Effector memory CD4-positive, alpha-beta T cell (primary cell): ENCODE measurements at places on chromosomes 12 and 14.

GRCh38 chr12:75984577-75985182 is 46.9 kb downstream of the PHLDA1 start:
- H3K27ac ChIP-seq: no peak overlapping the region
- H3K4me1 ChIP-seq: peaks cover 5% of the 10 kb centered on the region
- no peak overlapping the region for H3K4me3 ChIP-seq
- no peak for DNase-seq

GRCh38 chr12:76194724-76195123 is 110.2 kb upstream of the NAP1L1 start:
- DNase-seq: no peak
- H3K27me3 ChIP-seq: no peaks in the 10 kb centered on the region
- H3K27ac ChIP-seq: no peak overlapping the region
- no peak overlapping the region for H3K4me3 ChIP-seq
- H3K4me1 ChIP-seq: no peaks in the 10 kb centered on the region
- H3K36me3 ChIP-seq: no peaks in the 10 kb centered on the region

- DNase-seq: no peak
- no peak overlapping the region for H3K27ac ChIP-seq
- no peaks in the 10 kb centered on the region for H3K27me3 ChIP-seq
- H3K36me3 ChIP-seq: no peaks in the 10 kb centered on the region
- no peaks in the 10 kb centered on the region for H3K4me1 ChIP-seq
Observed at GRCh38 chr12:25187781-25188180, 7.2 kb downstream of the DNAI7 start.

DNA sequence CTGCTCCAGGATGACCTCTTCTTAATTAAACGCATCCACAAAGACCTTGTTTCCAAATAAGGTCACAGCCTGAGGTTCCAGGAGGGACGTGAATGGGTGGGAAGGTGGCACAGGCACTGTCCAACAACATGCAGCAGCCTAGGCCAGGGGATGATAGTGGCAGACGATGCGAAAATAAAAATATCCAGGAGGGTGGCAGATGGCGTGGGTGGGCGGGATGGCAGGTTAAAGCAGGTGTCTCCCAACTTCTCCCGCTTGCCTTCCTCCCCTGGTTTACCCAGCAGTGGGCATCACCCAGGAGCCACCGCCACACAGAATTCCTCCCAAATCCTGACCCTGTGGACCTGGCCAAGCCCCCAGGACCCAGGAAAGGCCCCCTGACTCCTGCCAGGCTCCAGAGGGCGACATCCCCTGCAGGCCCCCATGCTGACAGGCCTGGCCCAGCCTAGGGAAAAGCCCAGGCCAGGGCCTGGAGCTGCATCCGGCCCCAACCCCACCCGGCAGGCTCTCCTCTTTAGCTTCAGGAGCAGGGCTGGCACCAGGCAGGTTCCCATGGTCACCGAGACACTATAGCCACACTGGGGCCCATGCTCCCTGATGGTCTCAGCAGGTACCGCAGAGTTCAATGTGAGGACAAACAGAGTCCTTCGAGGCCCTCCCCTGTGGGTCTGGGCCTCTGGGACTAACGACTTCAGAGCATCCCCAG is 9.7 kb downstream of the NCOR2 start:
- H3K4me3 ChIP-seq: no peak overlapping the region
- no peak for DNase-seq
- no peak overlapping the region for H3K27ac ChIP-seq
- H3K27me3 ChIP-seq: no peaks in the 10 kb centered on the region
- peaks cover 18% of the 10 kb centered on the region for H3K4me1 ChIP-seq

GRCh38 chr14:73619524-73619923 is 7.2 kb downstream of the ACOT6 start:
- H3K27ac ChIP-seq: no peak overlapping the region
- H3K4me1 ChIP-seq: no peaks in the 10 kb centered on the region
- DNase-seq: no peak

DNA sequence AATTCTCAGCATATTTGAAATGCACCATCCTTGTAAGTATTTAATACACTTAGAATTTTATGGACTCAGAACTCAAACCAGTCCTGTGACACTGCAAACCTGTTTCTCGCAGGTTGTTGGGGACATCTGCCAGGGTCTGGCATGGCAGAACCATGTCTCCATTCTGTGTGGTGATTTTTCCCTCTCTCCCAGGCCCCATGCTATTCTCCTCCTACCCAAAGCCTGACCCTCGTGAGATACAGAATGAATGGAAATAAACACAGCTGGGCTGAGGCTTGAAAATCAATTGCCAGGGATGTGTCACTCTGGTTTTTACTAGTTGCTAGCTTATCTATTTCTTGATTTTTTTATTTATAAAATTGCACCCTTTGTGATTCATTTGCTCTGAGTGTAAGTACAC is 19.8 kb downstream of the TPH2 start:
- H3K4me1 ChIP-seq: no peaks in the 10 kb centered on the region
- H3K4me3 ChIP-seq: no peak overlapping the region
- no peak for DNase-seq
- no peak overlapping the region for H3K27ac ChIP-seq

DNA sequence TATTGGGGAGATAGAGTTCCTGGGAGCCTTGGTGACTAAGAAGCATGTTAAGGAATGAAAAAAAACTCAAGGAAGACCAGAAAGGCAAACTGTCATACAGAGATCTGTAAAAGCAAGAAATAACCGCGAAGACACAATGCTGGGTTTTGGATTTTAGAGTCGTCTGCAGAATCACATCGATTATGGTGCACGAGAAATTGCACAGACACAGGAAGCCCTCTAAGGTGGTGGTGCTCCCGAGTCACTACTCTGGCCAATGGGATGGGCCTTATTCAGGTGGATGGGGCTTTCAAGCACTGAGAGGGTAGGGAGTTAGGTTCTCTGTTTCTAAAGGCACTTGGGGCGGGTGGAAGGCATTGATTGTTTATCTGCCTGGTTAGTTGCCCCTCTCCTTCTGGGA is 10.3 kb upstream of the FLVCR2 start:
- H3K4me1 ChIP-seq: peaks cover 8% of the 10 kb centered on the region
- H3K27me3 ChIP-seq: no peaks in the 10 kb centered on the region
- H3K27ac ChIP-seq: no peak overlapping the region
- no peak for DNase-seq

DNA sequence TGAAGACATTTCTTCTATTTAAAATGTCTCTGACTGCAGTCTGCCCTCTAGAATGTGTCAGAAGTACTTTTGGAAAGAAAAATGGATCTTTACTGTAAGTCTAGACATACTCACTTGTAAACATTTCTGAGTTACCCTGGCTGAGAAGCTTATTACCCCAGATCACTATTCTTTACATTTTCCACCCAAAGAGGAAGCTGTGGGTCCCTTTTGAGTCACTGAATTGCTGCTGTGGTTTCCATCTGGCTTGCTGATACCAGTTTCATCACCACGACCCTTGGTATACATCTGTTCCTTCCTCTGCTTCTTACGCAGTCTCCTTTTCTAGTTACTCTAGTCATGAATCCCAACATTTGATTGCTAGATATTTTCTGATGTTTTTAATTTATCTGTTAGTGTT is 20.2 kb upstream of the CLEC4D start:
- no peak overlapping the region for H3K27ac ChIP-seq
- DNase-seq: no peak
- H3K27me3 ChIP-seq: no peaks in the 10 kb centered on the region

GRCh38 chr12:62726471-62726980 is 208.4 kb downstream of the PPM1H start:
- no peaks in the 10 kb centered on the region for H3K36me3 ChIP-seq
- no peak overlapping the region for H3K27ac ChIP-seq
- no peak overlapping the region for H3K4me3 ChIP-seq
- no peak for DNase-seq
- H3K4me1 ChIP-seq: no peaks in the 10 kb centered on the region

- no peaks in the 10 kb centered on the region for H3K36me3 ChIP-seq
- H3K27me3 ChIP-seq: no peaks in the 10 kb centered on the region
- DNase-seq: no peak
- no peaks in the 10 kb centered on the region for H3K4me1 ChIP-seq
- no peak overlapping the region for H3K27ac ChIP-seq
- no peak overlapping the region for H3K4me3 ChIP-seq
Observed at GRCh38 chr12:108972358-108972757, 48.5 kb downstream of the SVOP start.

- H3K27ac ChIP-seq: no peak overlapping the region
- no peaks in the 10 kb centered on the region for H3K36me3 ChIP-seq
- no peaks in the 10 kb centered on the region for H3K27me3 ChIP-seq
- no peak overlapping the region for H3K4me3 ChIP-seq
- H3K4me1 ChIP-seq: no peaks in the 10 kb centered on the region
- no peak for DNase-seq
Observed at GRCh38 chr12:120983759-120984158, 5.4 kb downstream of the HNF1A start.

GRCh38 chr14:84804895-84805294 is 725.0 kb upstream of the FLRT2 start:
- DNase-seq: no peak
- no peaks in the 10 kb centered on the region for H3K36me3 ChIP-seq
- H3K4me3 ChIP-seq: no peak overlapping the region

DNA sequence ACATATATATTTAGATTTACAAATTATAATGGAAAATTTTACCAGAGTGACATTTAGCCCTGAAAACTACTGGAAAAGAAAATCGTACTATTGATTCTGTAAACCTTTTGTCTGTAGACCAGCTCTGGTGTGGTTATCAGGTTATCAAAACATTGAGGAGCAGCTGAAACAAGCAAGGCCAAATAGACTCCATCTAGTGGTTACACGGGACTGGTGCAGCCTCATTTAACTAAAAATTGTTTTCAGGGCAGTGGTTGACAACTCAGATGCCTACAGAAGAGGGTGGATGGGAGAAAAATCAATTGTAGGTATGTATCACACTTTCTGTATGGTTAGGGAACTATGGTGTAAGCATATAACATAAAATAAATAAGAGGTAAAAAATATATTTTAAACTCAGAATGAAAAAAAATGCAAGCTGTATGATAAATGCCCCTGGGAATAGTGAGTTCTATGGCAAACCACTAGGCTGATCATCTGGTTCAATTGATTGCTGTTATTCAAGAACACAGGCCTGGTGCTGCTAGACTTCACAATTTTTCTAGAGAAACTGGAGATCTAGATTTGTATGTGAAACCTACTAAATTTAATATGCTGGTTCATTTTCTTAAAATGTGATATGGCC is 51.2 kb downstream of the ACSS3 start:
- H3K27ac ChIP-seq: no peak overlapping the region
- H3K27me3 ChIP-seq: no peaks in the 10 kb centered on the region
- no peak for DNase-seq
- no peaks in the 10 kb centered on the region for H3K36me3 ChIP-seq
- no peak overlapping the region for H3K4me3 ChIP-seq

DNA sequence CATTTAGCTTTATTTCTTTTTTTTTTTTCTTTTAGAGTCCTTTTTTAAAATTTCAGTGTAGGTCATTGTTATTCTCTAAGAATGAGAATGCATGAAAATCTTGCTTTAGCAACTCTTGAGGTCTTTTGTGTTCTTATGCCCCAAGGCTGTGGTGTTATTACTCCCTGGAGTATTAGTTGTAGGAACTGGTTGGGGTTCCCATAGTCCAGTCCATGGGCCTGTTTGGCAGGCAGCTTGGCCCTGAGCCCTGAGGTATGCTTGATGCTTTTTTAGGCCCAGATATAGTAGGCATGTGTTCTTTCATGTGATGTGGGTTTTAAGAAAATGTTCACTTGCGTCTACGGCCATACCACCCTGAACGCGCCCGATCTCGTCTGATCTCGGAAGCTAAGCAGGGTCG is 1.6 kb downstream of the FAM234B start:
- no peak overlapping the region for H3K4me3 ChIP-seq
- no peak overlapping the region for H3K27ac ChIP-seq
- no peaks in the 10 kb centered on the region for H3K36me3 ChIP-seq
- no peak for DNase-seq

DNA sequence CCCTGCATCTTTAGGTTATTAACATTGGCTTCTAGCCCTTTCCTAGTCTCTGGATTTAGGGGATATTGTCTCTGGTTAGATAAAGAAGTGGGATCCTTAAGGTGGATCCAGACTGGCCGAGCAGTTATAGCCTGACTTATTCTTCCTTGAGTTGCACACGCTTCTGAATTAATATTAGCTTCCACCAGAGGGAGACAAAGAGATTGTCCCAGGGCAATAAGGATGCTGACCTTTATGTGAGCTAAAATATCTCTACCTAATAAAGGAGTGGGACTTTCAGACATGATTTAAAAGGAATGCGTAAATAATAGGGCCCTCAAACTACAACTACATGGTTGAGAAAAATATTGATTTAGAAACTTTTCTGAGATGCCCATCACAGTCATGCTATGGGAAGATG is 139.7 kb downstream of the SLCO1B3 start:
- H3K27me3 ChIP-seq: no peaks in the 10 kb centered on the region
- no peaks in the 10 kb centered on the region for H3K4me1 ChIP-seq
- no peak for DNase-seq

GRCh38 chr12:52395761-52396434 is 10.2 kb downstream of the KRT82 start:
- H3K27me3 ChIP-seq: no peaks in the 10 kb centered on the region
- H3K36me3 ChIP-seq: no peaks in the 10 kb centered on the region
- H3K27ac ChIP-seq: no peak overlapping the region
- no peak overlapping the region for H3K4me3 ChIP-seq
- DNase-seq: no peak
- no peaks in the 10 kb centered on the region for H3K4me1 ChIP-seq

DNA sequence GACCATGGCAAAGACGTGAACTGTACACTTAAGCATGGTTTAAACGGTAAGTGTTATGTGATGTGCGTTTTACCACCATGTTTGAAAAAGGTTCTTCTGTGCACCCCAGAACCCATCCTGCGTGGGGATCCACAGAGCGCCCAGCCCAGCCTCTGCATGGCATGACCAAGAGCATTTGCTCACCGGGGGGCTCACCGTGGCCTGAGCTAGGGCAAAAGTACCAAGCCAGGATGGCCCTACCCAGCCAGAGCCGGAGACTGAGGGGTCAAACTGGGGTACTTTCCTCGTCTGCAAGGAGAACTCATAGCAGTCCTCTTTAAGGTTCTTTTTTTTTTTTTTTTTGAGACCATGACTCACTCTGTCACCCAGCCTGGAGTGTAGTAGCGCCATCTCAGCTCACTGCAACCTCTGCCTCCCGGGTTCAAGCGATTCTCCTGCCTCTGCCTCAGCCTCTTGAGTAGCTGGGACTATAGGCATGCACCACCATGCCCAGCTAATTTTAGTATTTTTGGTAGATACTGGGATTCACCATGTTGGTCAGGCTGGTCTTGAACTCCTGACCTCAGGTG is 16.4 kb upstream of the ANKRD9 start:
- DNase-seq: no peak
- H3K4me1 ChIP-seq: peaks cover 17% of the 10 kb centered on the region
- no peaks in the 10 kb centered on the region for H3K36me3 ChIP-seq
- H3K4me3 ChIP-seq: no peak overlapping the region

DNA sequence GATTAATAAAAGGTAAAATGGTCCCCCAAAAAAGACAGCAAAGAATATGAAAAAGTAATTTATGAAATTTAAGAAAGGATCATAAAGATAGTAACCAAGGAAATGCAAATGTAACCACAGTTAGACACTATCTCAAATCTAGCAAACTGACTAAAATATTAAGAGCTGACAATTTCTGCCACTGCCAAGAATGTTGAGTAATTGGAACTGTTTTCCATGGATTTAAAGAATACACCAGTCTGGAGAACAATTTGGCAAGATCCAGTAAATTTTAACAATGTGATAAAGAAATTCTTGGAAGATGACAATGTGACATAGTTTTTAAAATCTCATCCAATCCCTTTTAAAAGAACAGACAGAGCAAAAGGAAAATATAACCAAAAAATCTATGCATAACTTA is 798.0 kb upstream of the MGAT4C start:
- no peak overlapping the region for H3K27ac ChIP-seq
- H3K4me3 ChIP-seq: no peak overlapping the region
- no peaks in the 10 kb centered on the region for H3K4me1 ChIP-seq
- DNase-seq: no peak
